Small intestine (tissue), 16 donors: ENCODE measurements at places on chromosomes 5 and 9.

DNA sequence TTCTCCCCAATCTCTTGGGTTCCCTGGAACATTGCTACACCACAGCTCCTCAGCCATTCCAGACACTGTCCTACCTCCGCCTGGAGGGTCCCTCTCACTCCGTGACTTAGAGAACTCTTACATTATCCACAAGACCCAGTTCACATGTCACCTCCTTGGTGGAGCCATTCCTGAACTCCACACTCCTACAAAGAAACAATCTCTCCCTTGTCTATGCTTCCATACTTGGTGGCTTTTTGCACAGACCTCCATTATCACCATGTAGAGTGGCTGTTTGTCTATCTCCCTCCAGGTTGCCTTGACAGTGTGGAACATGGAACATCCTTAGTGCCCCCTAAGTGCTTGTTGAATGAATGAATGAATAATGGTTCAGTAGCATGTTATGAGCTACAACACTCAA lies 105.9 kb downstream of the PAX5 start:
- no peak overlapping the region for H3K4me3 ChIP-seq
- no peak for DNase-seq

GRCh38 chr9:114387680-114388356 lies at the start of gene AKNA:
TSS of gene AKNA (minus strand) at chr9:114387982. CDS start at chr9:114381333, 6,649 bp downstream.
- H3K36me3 ChIP-seq = no peaks in the 10 kb centered on the region
- peak within 1 kb of the TSS; percentile 83 for H3K27ac ChIP-seq
- DNase-seq = peak; percentile 76

DNA sequence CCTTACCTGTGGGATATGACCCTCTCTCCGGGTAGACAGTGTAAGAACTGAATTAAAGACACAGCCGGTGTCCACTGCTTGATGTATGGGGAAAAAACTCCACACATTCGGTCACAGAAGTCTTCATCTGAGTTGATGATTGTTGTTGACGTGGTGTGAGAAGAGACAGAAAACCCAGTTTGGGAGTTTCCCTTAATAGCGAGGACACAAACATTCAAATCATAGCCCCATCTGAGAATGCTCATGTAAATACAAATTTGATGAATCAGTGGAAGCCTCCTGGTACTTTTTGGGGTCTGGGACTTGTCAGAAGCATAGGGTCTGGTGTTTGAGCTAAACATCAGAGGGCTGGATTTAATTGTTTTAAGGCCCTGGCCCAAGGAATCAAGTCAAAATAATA lies 11.0 kb downstream of the HAVCR1 start:
- DNase-seq = no peak
- H3K4me3 ChIP-seq = no peak overlapping the region
- no peaks in the 10 kb centered on the region for H3K36me3 ChIP-seq
- no peak overlapping the region for H3K27ac ChIP-seq

GRCh38 chr9:35816708-35817107 lies 1.9 kb upstream of the HINT2 start:
- no peak overlapping the region for H3K27ac ChIP-seq
- H3K4me1 ChIP-seq = peaks cover 10% of the 10 kb centered on the region
- DNase-seq = no peak
- no peaks in the 10 kb centered on the region for H3K27me3 ChIP-seq
- H3K36me3 ChIP-seq = no peaks in the 10 kb centered on the region
- H3K4me3 ChIP-seq = no peak overlapping the region

DNA sequence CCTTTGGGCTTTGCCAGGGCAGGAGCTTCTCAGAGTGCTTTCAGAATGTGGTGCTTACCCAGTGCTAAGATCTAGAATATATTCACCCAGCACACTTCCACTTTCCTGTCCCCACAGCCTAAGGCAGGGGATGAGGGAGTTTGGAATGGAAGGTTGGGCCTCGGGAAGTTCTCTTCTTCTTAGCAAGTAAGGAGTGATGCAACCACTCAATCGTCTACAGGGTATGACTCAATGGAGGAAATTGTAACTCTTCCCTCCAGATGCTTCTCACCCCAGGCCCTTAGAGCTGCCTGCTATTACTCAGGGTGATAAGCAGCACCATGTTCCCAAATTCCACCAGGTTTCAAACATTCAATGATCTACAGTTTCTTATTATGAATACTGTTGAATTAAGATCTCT lies 30.8 kb upstream of the AGGF1 start:
- no peak overlapping the region for H3K4me3 ChIP-seq
- no peaks in the 10 kb centered on the region for H3K36me3 ChIP-seq
- H3K27ac ChIP-seq = no peak overlapping the region
- H3K27me3 ChIP-seq = no peaks in the 10 kb centered on the region
